ENCODE measurements at places on chromosomes 2 and 18.

DNA sequence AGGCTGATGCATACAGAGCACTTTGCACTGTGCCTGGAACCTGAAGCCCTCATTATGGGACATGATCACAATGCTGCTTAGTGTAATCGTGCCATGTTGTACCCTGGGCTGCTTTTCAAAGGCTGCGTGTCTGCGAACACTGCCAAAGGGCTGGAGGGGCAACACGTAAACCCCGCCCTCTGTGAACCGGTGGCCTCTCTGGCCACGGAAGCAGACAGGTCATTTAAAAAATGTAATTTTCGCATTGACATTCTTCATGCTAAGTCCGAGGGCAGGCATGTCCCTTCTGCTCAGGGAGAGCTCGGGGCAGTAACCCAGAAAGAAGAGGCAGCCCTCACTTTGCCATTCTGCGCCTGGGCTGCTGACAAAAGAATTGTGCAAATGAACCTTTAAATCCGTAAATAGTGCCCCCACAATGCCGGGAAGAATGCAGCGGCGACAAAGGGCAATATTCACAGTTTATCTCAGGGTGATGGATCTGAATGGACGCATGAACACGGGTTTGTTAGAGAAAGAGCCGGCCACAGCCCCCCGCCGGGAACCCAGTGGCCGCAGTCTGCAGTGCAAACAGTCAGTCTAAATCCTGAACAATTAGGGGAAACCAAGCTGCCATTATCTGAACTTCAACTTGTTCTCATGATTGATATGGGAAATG, 226.1 kb downstream of the MYCN start:
- DNase-seq: no peak

GRCh38 chr2:17599617-17600016, 59.1 kb downstream of the VSNL1 start:
- DNase-seq: no peak

DNA sequence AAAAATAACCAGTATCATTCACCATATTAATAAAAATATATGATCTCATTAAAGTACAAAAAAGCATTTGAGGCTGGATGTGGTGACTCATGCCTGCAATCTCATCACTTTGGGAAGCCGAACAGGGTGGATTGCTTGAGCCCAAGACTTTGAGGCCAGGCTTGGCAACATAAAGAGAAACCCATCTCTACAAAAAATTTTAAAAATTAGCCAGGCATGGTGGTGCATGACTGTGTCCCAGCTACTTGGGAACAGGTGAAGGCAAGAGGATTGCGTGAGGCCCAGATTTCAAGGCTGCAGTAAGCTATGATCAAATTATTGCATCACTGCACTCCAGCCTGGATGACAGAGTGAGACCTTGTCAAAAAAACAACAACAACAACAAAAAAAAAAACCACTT, 75.9 kb downstream of the RAD51AP2 start:
- no peak for DNase-seq

DNA sequence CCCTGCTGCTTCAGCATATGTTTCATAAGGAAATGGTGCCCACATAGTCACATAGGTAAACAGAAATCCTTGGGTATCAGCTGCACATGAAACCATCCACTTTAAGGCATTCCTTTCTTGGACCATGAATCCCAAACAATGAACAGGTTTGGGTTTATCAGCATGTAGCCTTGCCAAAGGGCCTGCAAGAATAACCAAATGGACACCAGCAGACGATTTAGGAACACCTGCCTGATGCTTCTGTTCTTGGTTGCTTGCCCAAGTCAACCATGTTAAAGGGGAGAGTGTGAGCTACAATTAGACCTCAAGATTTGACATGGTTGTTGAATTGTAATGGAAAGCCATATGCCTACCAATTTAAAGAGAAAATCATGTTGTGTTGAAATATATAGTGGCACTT, 1342.7 kb upstream of the PIK3C3 start:
- no peak for DNase-seq

DNA sequence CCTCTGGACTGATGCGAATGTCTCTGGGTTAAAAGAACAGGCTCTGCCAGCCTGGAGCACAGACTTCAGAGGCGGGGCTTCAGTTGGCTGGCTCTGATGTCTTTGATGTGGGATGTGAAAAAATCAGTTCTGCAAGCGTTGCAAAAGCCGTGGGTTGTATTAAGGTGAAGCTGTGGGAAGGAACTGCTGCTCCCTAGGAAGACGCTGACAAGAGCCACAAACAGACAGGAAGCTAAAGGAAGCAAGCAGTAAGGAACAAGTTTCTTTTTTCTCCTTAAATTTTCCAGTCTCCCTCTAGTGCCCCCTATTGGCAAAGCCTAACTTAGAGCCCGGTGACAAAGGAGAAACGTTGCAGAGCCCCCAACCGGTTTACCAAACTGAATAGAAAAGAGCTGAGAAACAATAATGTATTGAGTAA, 239.0 kb downstream of the CCDC178 start:
- DNase-seq: no peak

- DNase-seq: no peak
Measured at GRCh38 chr2:14967729-14968128, 335.2 kb downstream of the LRATD1 start.

- no peak for DNase-seq
Measured at GRCh38 chr18:42330296-42330695, 375.3 kb downstream of the PIK3C3 start.

DNA sequence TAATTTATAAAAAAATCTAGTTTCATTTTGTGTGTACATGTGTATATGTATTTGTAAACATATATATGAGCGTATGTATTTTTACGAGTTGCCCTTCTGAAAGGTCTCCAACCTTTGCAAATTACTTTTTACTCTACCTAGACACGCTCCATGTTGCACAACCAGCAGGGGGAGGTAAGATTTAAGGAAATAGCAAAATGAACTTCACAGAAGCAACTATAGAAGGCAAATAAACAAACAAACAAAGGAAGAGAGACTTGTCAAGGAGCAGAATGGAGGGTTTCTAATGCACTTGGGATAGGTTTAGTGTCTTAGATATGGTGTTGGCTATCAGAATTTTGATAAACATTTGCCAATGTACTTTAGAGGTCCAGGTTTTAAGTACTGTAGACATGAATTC, 820.5 kb upstream of the POU3F3 start:
- no peak for DNase-seq

DNA sequence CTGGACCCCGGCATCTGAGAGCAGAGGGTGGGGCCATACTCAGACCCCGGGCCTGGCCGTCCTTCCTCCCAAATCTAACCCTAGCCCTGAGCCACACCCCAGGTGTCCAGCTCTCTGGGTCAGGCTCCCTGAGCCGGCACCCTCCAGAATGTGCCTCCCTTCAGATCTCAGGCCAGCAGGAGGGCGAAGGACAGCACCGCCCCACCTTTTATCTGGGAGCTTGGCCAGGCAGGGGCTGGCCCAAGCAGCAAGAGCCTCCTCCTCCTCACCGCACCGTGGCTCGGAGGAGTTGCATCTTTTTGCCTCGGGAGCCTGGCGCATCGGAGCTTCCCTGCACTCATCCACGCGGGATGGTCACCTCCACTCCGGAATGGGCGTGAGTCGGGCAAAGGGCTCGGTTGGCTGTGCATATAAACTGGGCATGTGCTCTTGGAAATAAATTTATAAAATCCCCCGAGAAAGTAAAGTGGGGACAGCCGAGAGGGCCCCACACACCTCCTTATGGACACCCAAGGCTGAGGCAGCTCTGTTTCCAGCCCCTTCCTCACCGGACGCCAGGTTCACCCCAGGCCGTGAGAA, 69.1 kb upstream of the CTDP1 start:
- no peak for DNase-seq

- DNase-seq: no peak
Measured at GRCh38 chr2:84749442-84749841, 131.4 kb downstream of the TRABD2A start.

GRCh38 chr2:203650860-203651613, 55.4 kb upstream of the CD28 start:
- no peak for DNase-seq

DNA sequence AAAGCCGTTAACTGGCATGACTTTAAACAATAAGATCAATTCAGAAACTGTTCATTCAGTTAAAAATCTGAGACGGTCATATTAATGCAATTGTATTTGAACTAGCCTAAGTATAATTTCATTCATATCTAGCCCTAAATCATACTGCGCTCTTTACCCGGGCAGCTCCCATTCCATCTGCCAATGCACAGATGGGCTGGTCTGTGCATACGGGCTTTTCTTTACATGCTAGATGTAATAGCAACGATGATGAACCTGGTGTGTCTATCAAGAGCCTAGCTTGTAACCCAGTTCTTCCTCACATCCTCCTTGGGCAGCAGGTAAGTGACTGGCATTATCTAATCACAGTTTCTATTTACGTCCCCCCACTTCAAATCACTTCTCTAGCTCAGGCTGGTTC, 631.5 kb upstream of the KLHL29 start:
- DNase-seq: no peak

DNA sequence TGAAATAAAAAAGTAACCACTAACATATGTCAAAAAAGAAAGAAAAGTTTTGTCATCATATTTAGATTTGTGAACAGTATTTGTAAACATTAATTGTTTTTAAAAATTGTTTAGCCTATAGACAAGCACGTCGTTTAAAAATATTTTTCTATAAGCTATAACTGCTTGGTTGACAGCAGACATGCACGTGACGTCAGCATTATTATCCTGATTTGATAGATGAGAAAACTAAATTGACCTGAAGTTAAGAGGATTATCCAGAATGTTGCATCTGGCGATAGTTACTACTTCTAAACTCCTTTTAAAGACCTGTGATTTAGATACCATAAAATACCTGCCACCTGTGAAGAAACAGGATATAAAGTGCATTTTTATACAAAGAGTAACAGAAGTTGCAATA, 156.9 kb upstream of the BARD1 start:
- DNase-seq: no peak

- DNase-seq: no peak
Measured at GRCh38 chr2:126930970-126931590, 32.4 kb downstream of the TEX51 start.

- no peak for DNase-seq
Measured at GRCh38 chr2:151091583-151091982, 170.1 kb downstream of the RBM43 start.

- no peak for DNase-seq
Measured at GRCh38 chr18:72456802-72457201, 87.3 kb downstream of the CBLN2 start.

DNA sequence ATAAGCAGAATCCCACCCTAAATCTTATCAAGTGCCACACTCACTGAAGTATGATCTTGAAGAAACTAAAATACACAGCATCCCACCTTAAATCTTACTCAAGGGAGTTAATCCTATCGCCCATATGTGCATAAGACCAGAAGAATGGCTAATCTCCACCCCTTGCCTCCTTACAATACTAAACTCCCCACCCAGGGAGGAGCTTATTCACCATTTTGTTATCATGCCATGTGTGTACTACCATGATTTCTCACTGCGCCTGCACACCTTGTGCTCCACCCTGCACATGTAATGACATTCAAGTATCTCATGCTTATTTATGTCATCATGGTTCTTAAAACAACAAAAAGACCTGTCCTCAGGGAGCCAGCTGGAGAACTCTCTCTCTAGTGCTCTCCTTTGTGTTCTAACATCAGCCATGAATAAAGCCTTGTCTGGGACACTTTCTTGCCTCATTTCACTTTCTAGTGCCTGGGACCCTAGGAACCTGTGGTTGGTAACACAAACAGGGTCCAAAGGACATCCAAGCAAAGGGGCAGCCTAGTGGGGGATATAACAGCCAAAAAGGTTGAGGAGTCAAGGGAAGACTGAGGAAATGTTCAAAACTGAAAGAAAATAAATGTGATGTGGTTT, 87.4 kb downstream of the SLC66A3 start:
- DNase-seq: no peak

DNA sequence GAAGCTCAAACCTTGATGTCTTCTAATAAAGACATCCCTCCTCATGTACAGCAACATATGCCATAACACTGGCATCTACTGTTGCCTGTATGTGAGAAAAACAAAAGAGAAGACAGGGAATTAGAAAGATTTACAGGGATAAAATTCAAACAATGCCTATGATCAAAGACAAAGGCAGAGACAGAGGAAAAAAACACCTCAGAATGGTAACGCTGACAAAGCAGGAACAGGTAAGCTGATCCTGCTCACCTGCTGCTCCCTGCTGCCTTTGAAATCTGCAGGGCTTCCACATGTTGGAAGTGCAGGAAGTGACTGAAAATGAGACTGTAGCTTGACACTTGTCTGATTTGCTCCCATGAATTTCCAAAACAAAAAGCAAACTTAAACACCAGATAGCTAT, 90.2 kb upstream of the DNAJC10 start:
- no peak for DNase-seq

DNA sequence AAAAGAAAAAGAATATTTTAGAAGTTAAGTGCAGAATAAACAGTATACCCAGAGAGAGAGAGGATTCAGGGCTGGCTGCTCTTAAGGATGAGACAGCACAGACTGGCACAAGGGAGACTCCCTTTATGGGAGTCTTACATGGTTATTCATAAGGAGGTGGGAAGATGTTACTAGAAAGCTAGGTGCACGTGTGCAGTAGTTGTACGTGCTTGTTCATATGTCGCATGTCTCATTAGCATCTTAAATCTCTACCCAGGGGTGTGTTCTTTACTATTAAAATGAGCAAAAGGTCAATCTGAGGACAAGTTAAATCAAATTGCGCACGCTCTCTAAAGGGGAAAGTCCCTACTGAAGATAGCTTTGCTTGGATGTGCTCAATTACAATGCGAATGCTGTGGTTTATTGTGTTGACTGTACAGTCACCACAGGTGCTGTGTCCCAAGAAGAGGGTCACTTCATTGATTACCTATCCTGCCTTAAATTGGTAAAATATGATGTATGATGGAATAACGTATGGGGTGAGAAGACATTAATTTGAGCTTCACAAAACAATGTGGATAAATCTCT, 368.0 kb upstream of the SPHKAP start:
- DNase-seq: no peak

GRCh38 chr2:70161069-70161534, 29.7 kb downstream of the C2orf42 start:
- DNase-seq: no peak

DNA sequence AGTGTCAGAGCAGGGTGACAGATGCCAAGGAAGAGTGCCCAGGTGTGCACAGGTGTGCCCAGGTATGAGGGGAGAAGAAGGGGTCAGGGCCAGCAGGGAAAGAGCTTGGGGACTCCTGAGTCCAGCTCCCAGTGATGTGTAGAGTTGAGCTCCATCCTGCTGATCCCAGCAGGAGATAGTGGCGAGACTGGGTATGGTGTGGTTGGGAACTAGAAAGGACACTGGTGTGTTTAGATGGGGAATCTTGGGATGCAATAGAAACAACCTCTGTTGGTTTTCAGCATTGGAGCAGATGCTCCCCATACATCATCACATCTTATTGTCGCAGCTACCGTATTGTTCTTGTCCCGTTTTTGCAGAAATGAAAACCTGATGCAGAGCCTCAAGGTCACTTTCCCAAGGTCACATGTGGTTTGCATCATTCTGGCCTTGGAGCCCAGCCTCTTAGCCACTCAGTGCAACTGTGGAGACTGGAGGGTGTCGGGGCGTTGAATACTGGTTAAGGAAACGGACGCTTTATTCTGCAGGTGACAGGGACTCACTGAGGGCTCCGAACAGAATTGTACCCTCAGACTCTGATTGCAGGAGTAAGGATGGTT, 166.7 kb downstream of the AGAP1 start:
- no peak for DNase-seq

DNA sequence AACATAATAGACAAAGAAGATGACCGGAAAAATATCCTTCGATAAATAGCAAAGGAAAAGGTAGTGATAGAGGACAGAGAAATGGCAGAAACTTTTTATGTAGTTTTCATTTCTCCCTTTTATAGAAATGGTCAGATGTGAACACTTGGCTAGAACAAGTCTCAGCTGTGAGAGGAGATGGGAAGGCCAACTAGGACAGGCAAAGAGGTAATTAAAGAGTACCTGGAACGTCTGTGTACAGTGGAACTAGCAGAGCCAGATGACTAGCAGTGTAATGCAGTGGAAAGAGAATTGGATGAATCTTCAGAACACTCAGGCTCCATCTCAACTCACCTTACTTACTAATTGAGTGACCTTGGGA, 69.2 kb downstream of the NABP1 start:
- no peak for DNase-seq
